ENCODE measurements at places on chromosomes 3 and 15.

DNA sequence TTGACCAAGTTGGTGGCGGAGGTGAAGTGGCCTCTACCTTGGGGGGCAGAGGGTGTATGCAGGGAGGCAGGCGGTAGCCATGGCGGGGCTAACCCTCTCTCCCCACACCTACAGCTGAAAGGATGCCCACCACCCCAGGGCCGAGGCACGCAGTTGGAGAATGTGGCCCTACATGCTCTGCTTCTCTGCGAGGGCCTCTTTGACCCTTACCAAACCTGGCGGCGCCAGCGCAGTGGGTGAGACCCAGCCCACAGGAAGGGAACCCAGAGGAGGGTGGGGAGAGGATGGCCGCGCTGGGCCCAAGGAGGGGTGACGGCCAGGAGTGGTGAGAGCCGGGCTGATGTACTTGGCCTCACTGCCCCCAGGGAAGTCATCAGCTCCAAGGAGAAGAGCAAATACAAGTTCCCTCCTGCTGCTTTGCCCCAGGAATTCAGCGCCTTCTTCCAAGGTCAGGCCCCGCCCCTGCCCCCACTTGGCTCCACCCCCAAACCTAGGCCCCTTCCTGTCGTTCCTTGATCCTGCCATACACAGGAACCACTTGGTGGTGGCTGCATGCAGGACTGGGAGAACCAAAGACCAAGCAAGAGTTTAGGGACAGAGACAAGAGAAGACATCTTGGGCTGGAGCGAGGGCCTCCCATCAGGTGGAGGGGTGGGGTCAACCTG is 9.8 kb downstream of the NBEAL2 start:
- no peak for DNase-seq

GRCh38 chr15:101023501-101024072 is 104.4 kb downstream of the LRRK1 start:
- no peak for DNase-seq

GRCh38 chr3:46607603-46608028 is 4.7 kb upstream of the FAM240A start:
- DNase-seq: no peak

GRCh38 chr15:59017449-59017848 is 30.0 kb downstream of the RNF111 start:
- no peak for DNase-seq

GRCh38 chr3:178308771-178309170 is 227.5 kb upstream of the KCNMB2 start:
- DNase-seq: no peak

- no peak for DNase-seq
Observed at GRCh38 chr3:24196526-24196925, 251.4 kb downstream of the NR1D2 start.

- DNase-seq: no peak
Observed at GRCh38 chr15:36682101-36682500, 102.7 kb downstream of the CDIN1 start.

Data from putamen (tissue), 1 donor.